ENCODE measurements at places on chromosomes 3 and 15.

- H3K27ac ChIP-seq: no peak overlapping the region
- no peaks in the 10 kb centered on the region for H3K27me3 ChIP-seq
- DNase-seq: no peak
- H3K4me1 ChIP-seq: peaks cover 20% of the 10 kb centered on the region
- no peak overlapping the region for H3K4me3 ChIP-seq
Observed at GRCh38 chr3:169624533-169624972, 39.0 kb downstream of the MECOM start.

DNA sequence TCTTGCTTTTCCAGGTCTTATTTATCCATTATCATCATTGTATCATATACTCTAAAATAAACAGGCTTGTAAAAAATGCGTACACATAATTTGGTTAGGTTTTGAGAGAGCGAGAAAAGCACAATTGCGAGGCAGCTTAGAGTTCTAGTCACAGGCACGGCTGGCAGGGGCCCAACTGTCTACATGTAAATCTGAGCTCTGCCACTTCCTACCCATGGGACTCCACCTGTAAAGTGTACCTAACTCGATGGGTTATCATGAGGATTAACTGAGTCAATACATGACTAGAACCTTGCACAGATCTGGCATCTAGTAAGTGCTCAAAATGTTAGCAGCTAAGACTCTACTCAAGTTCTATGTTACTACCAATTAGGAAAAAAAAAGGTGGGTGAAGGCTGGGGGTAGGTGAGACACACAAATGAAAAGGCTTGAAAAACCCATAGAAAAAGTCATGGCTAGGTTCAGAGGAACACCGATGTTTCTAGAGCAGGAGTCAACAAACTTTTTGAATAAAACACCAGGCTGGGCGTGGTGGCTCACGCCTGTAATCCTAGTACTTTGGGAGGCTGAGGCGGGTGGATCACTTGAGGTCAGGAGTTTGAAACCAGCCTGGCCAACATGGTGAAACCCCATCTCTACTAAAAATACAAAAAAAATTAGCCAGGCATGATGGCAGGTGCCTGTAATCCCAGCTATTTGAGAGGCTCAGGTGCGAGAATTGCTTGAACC is 36.2 kb downstream of the GLB1 start:
- peak overlapping the region; percentile 27 for H3K27ac ChIP-seq
- no peak overlapping the region for H3K4me3 ChIP-seq
- H3K36me3 ChIP-seq: peaks cover 8% of the 10 kb centered on the region

- H3K27me3 ChIP-seq: no peaks in the 10 kb centered on the region
- no peak overlapping the region for H3K27ac ChIP-seq
- H3K36me3 ChIP-seq: no peaks in the 10 kb centered on the region
- H3K4me1 ChIP-seq: no peaks in the 10 kb centered on the region
Observed at GRCh38 chr3:169886671-169887070, 16.9 kb upstream of the LRRC31 start.

- no peaks in the 10 kb centered on the region for H3K27me3 ChIP-seq
- H3K4me1 ChIP-seq: no peaks in the 10 kb centered on the region
- no peak for DNase-seq
- no peaks in the 10 kb centered on the region for H3K36me3 ChIP-seq
- H3K4me3 ChIP-seq: no peak overlapping the region
- H3K27ac ChIP-seq: no peak overlapping the region
Observed at GRCh38 chr3:110323349-110323748, 748.3 kb upstream of the NECTIN3 start.

Measured in thymus (tissue), 14 donors.